ENCODE measurements at places on chromosomes 4 and X.

DNA sequence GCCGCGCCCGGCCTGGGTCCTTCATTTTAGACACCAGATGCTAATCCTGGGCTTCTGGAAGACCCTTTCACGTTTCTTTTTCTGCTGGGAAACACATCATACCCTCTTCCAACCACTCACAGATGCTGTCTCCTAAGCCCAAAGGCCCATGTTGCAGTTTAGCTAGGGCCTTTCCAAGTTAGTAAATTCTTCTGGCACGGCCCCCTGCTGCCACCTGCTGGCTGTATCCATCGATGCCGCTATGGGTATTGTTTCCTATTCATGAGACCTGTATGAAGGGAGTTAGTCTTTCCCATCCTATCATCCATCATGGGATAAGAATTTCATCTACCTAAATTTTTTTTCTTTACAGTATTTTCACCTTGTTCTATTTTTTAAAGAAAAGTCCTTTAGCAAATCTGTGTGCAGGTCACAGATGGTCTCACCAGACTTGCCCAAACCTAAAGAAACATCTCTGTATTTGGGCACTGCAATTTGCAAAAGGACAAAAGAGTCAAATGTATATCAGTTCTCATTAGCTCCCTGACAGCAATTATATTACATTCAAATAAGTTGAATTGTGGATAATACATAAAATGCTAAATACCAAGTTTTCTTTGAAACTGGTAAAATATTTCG, 37.8 kb upstream of the SLC9A7 start:
- peak; percentile 70 for DNase-seq

DNA sequence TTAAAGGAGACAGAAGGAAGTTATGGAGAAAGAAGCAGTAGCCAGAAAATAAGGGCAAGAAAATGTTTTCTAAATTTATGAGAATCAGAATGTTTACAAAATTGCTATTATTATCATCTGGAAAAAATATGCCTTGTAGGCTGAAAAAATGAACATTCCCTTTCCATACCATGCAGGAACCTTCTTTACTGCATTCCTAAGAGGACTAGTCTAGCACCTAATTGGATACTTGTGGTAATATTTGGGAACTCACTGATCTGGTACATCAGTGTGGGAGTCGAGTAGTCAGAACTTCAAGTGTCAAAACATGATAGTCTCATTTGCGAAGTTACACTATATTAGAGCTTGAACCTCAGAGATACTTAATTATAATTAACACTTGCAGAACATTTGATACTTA, 51.9 kb downstream of the TET2 start:
- no peak for DNase-seq

DNA sequence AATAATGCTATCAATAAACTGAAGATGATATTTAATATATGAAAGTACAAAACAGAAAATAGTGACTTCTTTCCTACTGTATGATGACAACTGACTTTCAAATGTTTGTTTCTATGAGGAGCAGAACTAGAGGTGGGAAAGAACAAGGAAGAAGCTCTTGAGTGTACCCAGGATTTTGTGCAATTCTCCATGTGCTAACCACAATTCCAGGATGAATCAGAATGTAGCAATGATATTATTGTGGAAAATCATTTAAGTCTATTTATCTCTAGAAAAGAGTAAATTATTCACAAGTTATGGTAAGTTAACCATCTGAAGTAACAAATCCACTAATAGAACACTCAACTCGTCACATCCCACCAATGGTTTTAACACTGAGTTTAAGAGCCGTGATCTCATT, 324.1 kb upstream of the EMCN start:
- no peak for DNase-seq

DNA sequence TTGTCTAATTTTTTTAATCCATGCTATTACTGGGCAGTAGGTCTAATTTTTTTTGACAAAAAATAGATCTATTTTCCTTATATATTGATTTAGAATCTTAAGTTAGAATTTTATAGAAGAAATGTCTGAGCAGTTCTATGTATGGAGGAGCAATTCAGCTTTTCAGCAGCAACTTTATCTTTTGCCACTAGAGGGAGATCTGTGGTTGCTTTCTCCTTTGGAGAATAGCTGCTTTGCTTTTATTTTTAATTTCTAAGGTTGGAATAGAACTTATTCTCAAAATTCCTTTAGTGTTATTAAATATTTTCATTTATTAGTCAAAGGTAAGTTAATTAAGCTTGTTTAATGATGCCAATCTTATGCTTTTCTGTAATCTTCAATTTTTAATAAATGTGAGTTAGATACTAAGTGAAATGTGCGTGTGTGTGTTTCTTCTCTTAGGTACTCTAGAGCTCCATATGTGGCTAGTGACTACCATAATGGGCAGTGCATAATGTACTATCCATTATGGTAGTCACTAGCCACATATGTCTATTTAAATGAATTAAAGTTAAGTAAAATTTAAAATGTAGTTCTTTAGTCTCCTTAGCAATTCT, 29.3 kb downstream of the FAM199X start:
- no peak for DNase-seq

DNA sequence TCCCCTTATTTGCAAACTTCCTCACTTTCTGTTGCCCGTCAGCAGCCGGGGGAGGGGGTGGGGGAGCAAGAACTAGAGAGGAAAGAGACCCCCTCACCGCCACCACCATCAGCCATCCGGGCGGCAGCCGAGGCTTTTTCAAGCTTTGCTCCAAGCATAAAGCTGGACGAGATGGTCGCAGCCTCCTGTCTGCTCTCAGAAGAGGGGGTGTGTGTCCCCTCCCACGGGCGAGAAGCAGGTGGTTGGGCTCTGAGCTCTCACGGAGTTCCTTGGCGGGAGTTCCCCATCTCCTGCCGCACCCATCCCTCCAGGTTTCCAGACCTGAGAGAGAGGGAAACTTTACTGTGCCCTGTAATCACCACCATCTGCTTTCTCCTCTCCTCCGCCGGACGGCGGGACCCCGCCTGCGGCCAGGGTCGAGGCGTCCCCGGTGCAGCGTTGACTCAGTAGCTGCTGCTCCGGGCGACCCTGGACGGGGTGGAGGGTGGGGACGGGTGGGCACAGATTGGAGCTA, 4.7 kb upstream of the ARX start:
- DNase-seq, result no peak

DNA sequence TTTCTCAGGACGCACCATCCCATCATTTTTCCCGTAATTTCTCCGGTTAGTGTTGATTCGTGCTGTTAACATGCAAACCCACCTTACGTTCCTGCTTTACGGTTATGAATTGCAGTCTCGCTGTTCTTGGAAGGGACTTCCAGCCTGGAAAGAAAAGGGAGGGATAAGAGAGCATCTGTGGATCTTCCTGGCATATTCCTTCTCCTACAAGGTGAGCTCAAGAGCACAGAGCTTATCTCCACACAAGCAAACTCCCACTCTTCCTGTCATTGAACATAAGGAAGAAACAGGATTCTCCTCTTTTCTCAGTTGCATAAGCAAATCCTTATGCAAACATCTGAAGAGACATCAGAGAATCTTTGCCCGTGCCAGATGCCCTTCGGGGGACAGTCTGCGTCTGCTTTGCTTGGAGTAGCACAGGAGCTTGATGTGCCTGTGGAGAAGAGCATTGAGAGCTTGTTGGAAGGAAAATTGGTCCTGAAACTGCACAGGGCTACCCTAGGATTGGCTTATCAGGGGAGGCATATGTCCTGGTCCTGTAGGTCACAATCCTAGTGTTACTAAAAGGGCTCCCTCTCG, 127.0 kb downstream of the ASMT start:
- no peak for DNase-seq

Data from activated CD4-positive, alpha-beta T cell treated with anti-CD3 and anti-CD28 coated beads, Interleukin-2, amount 50 U/mL, for 1 hour (primary cell).